Activated naive CD8-positive, alpha-beta T cell treated with anti-CD3 and anti-CD28 coated beads, Interleukin-2, amount 50 U/mL, for 24 hours (primary cell): ENCODE measurements at places on chromosomes 2 and 18.
A peak's percentile ranks its signal among the peaks of the same experiment; 100 is the strongest.

- H3K36me3 ChIP-seq, result no peaks in the 10 kb centered on the region
- H3K27ac ChIP-seq, result no peak overlapping the region
- no peak overlapping the region for H3K4me3 ChIP-seq
- no peaks in the 10 kb centered on the region for H3K27me3 ChIP-seq
- DNase-seq, result no peak
Measured at GRCh38 chr2:144570566-144570965, 50.6 kb upstream of the ZEB2 start.

GRCh38 chr2:176745543-176746200 lies 466.9 kb upstream of the HNRNPA3 start:
- DNase-seq, result no peak
- peaks cover 5% of the 10 kb centered on the region for H3K4me1 ChIP-seq
- no peak overlapping the region for H3K4me3 ChIP-seq
- peaks cover 5% of the 10 kb centered on the region for H3K27me3 ChIP-seq
- no peaks in the 10 kb centered on the region for H3K36me3 ChIP-seq

GRCh38 chr18:57135699-57136098 lies 11.2 kb upstream of the BOD1L2 start:
- H3K4me1 ChIP-seq, result no peaks in the 10 kb centered on the region
- no peaks in the 10 kb centered on the region for H3K36me3 ChIP-seq
- peaks cover 11% of the 10 kb centered on the region for H3K27me3 ChIP-seq
- no peak overlapping the region for H3K27ac ChIP-seq
- H3K4me3 ChIP-seq, result no peak overlapping the region

- no peaks in the 10 kb centered on the region for H3K27me3 ChIP-seq
- peaks cover 38% of the 10 kb centered on the region for H3K36me3 ChIP-seq
- H3K27ac ChIP-seq, result peak overlapping the region; percentile 49
- no peak overlapping the region for H3K4me3 ChIP-seq
Measured at GRCh38 chr2:61340242-61340641, 130.6 kb downstream of the USP34 start.

DNA sequence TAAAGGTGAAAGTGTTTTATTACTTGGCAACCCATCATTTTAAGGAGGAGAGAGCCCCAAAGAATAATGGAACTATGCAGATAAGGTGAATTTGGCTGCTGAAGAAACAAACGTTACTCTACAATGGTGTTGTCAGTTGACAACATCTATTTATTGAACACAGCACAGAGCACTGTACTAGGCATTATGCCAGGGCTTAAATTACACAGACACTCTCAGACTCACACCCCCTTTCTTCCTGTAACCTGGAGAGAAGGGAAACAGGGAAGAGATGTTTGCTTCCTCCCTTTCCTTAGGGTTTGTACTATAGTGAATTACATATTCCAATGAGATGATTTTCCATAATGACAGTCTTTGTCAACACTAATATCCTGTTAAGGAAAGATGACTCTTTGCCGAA lies 94.0 kb upstream of the ATP5MC3 start:
- DNase-seq, result no peak
- no peaks in the 10 kb centered on the region for H3K36me3 ChIP-seq
- H3K27ac ChIP-seq, result no peak overlapping the region
- no peaks in the 10 kb centered on the region for H3K4me1 ChIP-seq

DNA sequence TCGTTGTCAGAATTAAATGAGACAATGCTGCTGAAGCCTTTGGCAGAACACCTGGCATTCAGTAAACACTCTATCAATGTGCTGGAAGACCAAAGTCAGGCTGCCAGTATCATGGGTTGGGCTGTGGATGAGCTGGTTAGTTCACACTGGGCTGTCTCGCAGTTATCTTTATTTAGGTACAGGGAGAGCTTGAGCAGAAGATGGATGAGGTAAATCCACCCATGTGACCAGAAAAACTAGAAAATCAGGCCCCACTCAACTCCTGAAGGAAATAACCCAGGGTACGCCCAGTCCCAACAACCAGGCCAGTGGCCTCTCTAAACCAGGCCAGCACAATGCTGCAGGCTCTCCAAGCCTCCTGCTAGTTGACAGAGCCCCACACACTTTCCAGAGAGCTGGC lies 330.3 kb downstream of the TNS1 start:
- H3K27me3 ChIP-seq, result peaks cover 5% of the 10 kb centered on the region
- H3K4me1 ChIP-seq, result no peaks in the 10 kb centered on the region
- no peak for DNase-seq
- no peaks in the 10 kb centered on the region for H3K36me3 ChIP-seq

DNA sequence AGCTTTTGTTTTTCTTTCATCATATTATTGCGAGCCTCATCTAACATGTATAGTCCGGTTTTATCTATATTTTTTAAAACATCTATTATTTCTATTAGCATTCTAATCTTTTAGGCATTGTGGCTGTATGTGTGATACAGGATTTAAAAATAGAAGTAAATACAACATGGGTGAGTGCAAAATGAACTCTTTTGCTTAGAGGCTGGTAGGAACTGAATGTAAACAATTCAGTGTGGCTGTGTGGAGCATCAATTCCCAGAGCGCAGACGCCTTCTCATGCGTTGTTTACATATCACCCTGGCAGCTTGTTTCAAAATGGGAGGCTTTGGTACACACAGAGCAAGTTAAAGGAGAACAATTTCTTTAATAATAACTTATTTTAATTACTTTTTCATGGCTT lies 836 bp downstream of the DTNA start:
- no peak for DNase-seq
- no peaks in the 10 kb centered on the region for H3K36me3 ChIP-seq
- H3K27me3 ChIP-seq, result peaks cover 4% of the 10 kb centered on the region
- H3K4me3 ChIP-seq, result no peak overlapping the region

DNA sequence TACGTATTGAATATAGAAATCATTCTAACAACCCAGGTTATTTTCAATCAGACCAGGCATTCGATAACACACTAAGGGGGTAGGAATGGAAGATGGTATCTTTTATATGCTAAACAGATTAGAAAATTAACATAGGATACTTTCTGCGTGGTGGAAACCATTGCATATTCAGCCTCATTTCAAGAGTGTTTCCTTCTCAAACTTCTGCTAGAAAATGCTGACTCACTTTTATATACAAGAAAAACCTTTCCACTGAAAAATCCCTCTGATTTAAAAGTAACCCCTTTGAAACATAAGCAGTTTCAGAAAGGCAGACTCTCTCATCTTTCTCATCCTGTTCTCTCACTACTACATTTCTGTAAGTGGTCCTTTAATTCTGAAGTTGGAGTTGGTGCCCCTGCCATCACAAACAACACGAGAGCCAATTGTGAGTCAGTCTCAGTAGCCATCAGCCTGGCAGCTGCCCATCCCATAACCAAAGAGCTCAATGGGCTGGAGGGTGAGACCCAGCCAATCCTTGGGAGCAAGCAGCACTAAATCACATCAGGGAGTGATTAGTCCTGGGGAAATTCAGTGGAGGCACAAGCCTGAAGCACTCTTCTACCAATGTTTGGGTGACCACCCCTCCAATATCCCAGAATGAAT lies 343.1 kb downstream of the CELF4 start:
- H3K36me3 ChIP-seq, result peaks cover 9% of the 10 kb centered on the region
- H3K4me3 ChIP-seq, result no peak overlapping the region
- no peaks in the 10 kb centered on the region for H3K27me3 ChIP-seq
- DNase-seq, result no peak
- no peak overlapping the region for H3K27ac ChIP-seq
